ENCODE measurements at places on chromosomes 6 and 20. TPM values are rescaled to one million over a fixed set of nuclear protein-coding genes. Genes with fewer than 3 reads are reported as not detected.

GRCh38 chr20:42775866-42776265, 413.8 kb downstream of the PTPRT start:
- DNase-seq = no peak

DNA sequence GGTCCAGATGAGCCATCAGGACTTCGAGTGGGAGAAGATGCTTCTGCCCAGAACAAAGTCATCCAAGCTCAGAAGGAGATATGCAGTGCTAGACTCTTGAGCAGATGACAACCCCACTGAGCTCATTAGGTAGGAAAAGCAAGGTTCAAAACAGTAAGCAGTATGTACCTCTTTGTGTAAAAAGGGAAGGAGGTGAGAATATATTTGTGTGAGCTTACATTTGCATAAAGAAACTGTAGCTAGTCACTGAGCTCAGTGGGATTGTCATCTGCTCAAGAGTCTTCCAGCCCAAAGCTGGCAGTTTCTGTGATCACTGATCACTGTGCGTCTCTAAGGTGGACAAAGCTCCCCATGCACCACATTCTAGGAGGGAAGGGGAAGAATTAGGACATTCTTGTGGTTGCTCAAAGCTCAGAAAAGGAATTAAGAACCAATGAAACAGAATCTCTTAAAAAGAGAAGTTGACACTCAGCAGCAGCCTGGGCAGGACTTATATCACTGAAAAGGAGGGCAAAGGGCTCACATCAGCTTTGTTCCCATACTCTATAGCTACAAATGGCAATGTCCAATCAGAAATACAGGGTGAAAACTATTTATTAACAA, 90.0 kb upstream of the MAFB start:
- no peak for DNase-seq

The NUS1 gene
- total RNA-seq = 17.4 TPM

- no peak for DNase-seq
These were observed 58.2 kb downstream of the SPACA1 start for GRCh38 chr6:88105741-88106340.
